ENCODE measurements at places on chromosomes 2 and 18. TPM values are rescaled to one million over a fixed set of nuclear protein-coding genes. Genes with fewer than 3 reads are reported as not detected.

Gene RBM44
- polyA plus RNA-seq: 0.02 TPM

Gene ARHGEF4
- polyA plus RNA-seq: 23.1 TPM

Gene TMEM150A
- polyA plus RNA-seq: 11.4 TPM

Gene RIT2
- not detected for polyA plus RNA-seq

Gene PDE1A
- polyA plus RNA-seq: 0.05 TPM

Gene LOXHD1
- polyA plus RNA-seq: not detected

Gene DUSP19
- 0.23 TPM for polyA plus RNA-seq

Gene EIF2B4
- polyA plus RNA-seq: 37.5 TPM

Gene RGPD4
- not detected for polyA plus RNA-seq

Gene ADRA2B
- polyA plus RNA-seq: 0.05 TPM

Gene MEP1B
- polyA plus RNA-seq: not detected

Gene EMILIN1
- polyA plus RNA-seq: 0.17 TPM

Gene IMPA2
- polyA plus RNA-seq: 23.9 TPM

Gene TTN
- polyA plus RNA-seq: 0.16 TPM

Gene MAIP1
- polyA plus RNA-seq: 13.0 TPM

Gene KCNG2
- polyA plus RNA-seq: not detected

Gene CCDC150
- polyA plus RNA-seq: 1.7 TPM
